ENCODE measurements at places on chromosomes 12 and 14.

GRCh38 chr14:58954901-58955861, 233.3 kb upstream of the DAAM1 start:
- DNase-seq = no peak

DNA sequence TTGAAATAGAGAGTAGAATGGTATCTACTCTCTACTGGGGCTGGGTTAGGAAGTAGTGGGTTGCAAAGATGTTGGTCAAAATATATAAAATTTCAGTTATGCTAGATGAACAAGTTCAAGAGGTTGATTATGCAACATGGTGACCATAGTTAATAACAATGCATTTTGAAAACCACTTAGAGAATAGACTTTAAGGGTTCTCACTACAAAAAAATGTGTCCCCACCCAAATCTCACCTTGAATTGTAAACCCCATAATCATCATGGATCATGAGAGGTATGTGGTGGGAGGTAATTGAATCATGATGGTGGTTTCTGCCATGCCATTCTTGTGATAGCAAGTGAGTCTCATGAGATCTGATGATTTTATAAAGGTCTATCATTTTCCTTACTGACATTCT, 94.0 kb downstream of the C12orf50 start:
- DNase-seq = no peak

DNA sequence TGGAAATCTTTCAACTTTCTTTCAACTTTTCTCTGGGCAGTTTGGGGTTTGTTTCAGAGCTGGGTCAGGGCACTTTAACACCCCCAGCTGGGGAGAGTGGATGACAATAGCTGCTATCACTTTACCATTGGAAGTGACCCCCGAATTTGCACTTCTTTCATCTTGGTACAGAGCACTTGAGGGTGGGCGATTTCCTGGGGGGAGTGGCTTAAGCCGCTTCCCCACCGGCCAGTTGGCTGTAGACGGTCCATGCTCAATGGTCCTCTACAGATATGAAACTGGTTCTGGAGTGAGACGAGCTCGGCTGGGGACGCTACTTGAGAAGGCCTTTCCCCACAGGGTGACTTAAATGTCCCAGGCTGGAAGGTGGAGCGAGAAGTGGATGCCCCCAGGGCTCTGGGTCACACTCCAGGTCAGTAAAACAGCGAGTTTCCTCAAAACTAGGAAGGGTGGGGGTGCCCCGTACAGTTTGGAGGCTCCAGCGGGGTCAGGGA, at the start of gene VRTN:
Gene VRTN (plus strand): TSS at position 231 of the 494 bp plus-strand sequence. CDS start 8,313 bp downstream, outside the sequence.
- no peak for DNase-seq

DNA sequence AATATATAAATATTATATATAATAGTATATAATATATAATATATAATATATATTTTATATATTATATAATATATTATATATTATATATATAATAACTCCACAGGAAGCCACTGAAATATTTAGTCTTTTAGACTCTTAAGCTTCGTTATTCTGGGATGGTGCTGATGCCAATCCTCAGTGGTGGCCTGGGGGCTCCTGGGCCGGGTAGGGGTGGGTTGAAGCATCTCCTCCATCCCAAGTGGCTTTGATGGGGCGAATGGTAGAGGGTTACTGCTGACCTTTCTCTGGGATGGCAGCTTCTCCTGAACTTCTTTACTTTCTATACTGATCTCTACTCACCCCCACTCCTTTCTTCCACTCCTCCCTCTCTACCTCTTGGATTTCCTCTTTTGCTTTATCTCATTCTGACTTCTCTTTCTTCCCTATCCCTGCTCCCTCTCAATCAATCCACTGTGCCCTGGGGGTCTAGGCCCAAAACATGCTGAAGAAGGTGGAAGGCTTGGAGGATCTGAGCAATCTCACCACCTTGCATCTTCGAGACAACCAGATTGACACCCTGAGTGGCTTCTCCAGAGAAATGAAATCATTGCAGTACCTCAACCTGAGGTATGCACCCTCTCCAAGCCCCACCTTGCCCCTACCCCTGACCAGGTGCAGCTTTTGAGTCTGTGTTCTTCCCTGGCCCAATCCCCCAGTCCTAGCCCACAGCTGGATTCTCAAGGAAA, 4.8 kb upstream of the ENO2 start:
- DNase-seq = no peak

DNA sequence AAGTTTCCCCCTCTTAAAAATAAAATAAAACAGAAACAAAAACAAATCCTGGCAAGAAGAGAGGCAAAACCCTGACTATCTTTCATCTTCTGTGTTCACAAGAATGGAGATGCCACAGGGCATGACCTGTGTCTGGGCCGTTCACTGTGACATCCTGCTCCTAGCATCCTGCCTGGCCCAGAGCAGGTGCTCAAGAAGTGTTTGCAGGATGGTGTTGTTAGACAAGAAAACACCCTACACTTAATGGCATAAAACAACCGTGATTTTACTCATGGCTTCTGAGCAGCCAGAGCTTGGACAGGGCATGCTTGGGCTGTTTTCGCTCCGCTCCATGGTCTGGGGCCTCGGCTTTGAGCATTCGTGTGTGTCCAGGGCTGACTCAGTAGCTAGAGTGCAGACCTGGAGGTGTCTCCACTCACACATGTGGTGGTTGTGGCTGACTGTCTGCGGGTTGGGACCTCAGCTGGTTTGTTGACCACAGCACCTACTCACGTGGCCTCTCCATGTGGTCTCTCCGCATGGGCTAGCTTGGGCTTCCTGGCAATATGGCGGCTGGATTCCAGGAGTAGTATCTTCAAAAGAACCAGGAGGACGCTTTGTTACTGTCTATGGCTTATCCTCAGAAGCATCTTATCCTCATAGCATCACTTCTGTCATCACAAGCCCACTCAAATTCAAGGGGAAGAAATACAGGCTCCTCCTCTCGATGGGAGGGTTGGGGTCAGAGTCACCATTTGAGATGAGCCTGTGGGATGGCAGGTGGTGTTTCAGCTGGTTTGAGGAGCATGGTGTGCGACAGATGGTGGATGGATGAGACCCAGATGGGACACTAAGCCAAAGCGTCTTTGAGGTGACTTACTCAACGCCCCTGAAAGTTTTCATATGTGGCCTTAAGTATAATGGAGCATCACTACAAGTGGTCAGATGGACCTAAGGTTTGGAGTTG, 33.2 kb upstream of the FZD10 start:
- no peak for DNase-seq

- DNase-seq = no peak
Observed at GRCh38 chr14:64715628-64716412, 11.6 kb downstream of the PLEKHG3 start.

GRCh38 chr14:36454599-36455240, 65.3 kb downstream of the NKX2-1 start:
- no peak for DNase-seq

DNA sequence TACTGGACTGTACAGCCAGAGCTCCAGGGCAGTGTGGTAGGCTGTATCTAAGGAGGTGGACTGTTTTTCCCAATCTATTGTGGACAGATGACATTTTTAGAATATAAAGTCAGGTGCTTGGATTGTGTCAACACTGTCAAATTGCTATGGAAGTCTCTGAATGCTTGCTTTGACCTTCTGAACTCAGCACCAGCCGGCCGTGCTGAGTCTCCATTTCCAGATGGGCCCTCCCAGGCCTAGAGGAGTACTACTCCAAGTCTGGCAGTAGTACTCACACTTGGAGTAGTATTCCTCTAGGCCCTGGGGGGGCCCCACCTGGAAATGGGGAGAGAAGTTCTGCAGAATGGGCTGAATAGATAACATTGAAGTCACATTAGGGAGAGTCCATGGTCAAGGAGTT, 16.2 kb upstream of the KCNK13 start:
- no peak for DNase-seq

DNA sequence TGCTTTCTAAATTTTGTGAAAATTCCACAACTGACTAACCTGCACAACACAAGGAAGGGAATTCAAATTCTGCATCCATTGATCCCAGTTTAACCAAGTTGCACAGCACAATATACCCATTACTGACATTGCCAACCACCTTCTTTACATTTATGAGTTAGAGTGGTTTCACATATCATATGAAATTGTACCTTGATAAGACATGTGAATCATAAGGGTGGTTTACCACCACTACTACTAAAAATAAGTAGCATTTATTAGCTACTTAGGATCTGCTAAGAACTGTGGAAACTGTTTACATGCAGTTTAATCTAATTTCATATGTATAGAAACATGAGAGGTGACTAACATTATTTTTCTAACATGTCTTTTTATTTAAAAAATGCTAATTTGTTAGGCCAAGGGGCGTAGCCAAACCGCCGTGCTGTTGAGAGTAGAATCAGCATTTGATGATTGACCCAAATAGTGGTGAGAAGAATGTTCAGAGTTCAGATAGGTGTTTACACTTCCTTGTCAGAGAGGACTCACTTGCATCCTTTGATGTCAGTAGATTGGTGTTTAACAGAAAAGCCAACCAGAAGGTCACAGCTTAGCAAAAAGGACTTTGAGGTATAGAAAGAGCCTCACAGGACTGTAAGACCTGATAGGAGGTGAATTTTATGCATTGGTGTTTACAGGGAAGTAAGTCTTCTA, 56.2 kb downstream of the LRFN5 start:
- DNase-seq = no peak

DNA sequence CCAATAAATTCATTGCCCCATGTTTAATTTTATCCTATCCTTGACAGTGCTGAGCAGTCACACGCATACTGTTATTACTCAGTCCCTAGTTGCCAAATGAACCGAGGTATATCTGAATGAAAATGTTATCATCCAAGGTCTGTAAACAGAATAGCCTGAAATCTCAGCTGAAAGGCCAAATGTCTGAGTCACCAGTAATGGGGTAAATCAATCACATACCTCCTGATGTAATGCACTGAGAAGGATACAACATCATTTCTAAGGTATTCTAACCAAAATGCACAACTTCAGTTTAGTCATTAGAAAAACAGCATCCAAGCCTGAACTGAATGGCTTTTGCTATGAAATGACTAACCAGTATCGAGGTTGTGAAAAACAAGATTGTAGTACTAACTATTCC, 228.6 kb downstream of the DPF3 start:
- no peak for DNase-seq

- DNase-seq = no peak
Observed at GRCh38 chr12:129613314-129613713, 290.5 kb downstream of the TMEM132D start.

GRCh38 chr12:238736-239398, 23.8 kb downstream of the SLC6A13 start:
- DNase-seq = no peak

- no peak for DNase-seq
Observed at GRCh38 chr12:117583092-117583491, 221.7 kb upstream of the NOS1 start.

- no peak for DNase-seq
Observed at GRCh38 chr12:110531741-110532333, 29.7 kb downstream of the RAD9B start.

GRCh38 chr12:128267131-128267622, at the start of gene TMEM132C:
TMEM132C (plus strand) TSS chr12:128267170; CDS start chr12:128267403, 233 bp downstream.
- DNase-seq = no peak

DNA sequence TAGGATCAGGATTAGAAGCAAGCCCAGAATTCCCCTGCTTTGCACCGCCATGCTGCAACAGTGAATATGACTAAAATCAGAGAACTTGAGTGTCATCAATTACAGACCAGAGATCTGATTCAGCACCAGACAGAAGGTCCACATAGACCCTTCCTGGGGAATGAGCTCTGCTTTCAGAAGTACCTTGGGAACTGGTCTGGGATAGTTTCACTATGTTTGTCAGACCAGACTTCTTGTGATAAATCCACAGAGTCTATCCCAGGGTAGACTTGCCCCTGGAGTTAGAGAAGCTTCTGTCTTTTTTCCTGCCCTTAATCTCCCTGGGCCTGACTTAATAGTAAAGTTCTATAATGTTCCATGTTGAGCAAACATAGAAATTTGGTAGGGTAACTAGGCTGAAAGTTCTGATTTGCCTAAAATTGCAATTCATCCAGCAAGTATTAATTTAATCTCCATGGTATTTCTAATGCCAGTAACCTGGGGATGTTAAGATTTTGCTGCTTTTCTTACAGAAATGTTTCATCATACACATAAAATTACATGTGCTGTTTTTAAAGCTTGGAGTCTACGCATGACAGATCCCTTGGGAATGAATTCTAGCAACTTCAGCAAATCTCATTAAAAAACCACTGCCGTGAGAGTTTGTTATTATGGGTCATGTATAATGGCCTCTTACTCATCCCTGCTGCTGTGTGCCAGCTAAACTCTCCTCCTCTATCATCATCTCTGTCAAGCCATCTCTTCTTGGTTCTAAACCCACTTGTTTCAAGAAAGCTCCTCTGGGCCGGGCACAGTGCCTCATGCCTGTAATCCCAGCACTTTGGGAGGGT, 61.3 kb upstream of the METAP2 start:
- DNase-seq = no peak

DNA sequence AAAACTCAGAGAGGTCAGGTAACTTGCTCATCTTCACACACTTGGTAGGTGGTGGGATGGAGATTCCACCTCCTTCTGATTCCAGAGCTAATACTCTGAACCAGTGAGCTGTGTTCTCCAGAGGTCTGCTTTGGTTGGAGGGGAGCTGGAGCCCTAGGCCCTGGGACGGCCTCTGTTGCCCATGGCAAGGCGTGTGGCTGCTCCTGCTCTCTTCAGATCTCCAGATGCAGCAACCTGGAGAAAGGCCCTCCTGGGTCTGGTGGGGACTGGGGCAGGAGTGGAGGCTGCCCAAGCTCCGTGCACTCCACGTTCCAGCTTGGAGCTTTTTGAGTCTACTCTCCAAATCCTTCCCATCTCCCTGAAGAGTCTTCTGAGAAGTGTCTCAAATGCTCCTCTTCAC, 10.7 kb downstream of the CCND2 start:
- no peak for DNase-seq
